ENCODE measurements at places on chromosomes 5 and 9.

GRCh38 chr5:10439692-10440091, 2.0 kb upstream of the ROPN1L start:
- no peak for DNase-seq

- DNase-seq, result no peak
Measured at GRCh38 chr9:115328228-115328627, 210.3 kb upstream of the TNC start.

GRCh38 chr9:122127396-122127798, 32.2 kb downstream of the NDUFA8 start:
- DNase-seq, result no peak

DNA sequence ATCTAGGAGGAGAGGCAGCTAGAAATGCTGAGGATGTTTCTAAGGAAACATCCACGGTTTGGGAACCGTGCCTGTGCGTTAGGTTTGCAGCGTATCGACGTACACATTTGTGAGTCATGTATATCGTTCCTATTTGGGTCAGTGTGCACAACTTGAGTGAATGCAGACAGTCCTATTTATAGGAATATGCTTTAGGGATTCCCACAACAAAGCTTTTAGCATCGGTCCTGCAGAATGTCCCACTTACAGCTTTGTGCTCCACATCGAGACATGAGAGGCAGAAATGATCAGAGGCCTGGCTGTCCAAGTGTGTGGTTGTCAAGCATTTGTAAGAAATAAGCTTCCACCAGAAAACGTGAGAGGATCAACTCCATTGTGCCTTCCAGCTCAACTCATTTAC, 1282.7 kb upstream of the WWC1 start:
- DNase-seq, result no peak

GRCh38 chr5:76690704-76691466, 25.0 kb upstream of the F2R start:
- DNase-seq, result no peak

- no peak for DNase-seq
Measured at GRCh38 chr9:27590651-27591050, 17.4 kb upstream of the C9orf72 start.

DNA sequence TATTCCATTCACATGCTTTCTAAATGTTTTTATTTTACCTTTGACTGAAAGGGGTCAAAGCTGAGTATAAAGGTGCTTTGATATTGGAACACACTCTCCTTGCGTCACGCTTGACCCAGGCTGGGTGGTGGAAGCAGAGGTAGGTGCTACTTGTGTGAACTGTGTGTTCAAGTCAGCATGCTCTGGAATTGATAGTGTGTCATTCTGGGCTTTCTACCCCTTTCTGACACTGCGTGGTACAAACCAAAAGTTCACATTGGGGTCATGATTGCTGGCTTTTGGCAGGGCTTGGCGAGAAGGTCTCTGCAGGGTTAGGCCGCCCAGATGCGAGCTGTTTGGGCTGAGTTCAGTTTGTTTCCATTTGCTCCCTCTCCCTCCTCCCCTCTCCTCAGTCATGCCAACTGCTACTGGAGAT, 131.8 kb downstream of the ADAMTSL1 start:
- no peak for DNase-seq

DNA sequence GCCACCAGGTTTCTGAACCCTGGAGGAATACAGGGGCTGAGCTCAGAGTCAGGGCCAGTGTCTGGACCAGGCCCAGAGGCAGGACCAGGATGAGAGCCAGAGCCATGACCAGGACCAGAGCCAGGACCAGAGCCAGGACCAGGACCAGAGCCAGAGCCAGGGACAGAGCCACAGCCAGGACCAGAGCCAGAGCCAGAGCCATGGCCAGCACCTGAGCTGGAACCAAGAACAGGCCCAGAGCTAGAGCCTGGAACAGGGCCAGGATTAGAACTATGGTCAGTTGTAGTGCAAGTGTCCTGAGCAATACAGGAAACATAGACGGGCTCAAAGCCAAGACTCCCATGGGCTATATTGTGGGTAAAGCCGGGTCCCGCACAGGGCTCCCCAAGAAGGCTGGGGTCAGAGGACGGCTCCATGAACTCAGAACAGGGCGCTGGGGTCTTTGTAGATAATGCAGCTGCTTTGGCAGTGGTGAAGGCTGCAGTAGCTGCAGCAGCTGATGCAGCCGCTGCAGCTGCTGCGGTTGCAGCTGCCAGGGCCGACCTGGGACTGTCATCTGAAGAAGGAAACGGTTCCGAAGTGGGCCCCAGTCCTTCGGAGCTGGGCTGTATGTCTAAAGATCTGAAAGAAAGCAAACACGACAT, 559 bp downstream of the SPAG8 start:
- DNase-seq, result no peak

- no peak for DNase-seq
Measured at GRCh38 chr5:153900703-153901395, 137.9 kb downstream of the FAM114A2 start.

DNA sequence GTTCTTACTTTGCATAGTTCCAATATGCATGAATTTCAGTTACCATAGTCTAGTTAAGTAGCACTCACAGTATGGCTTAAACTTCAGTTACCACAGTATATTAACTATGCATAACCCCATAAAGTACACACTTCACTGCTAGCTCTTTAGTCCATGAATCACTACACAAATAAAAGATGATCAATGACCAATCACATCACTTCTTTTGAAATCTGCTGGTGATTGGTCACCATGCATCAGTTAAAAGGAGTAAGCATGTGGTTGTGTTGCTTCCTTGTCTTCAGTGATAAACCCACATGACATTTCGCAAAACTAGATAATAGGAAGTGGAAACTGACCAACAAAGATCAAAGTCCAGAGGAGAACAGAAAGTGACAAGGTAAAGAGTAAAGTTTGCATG, 79.0 kb downstream of the TAF11L14 start:
- no peak for DNase-seq

DNA sequence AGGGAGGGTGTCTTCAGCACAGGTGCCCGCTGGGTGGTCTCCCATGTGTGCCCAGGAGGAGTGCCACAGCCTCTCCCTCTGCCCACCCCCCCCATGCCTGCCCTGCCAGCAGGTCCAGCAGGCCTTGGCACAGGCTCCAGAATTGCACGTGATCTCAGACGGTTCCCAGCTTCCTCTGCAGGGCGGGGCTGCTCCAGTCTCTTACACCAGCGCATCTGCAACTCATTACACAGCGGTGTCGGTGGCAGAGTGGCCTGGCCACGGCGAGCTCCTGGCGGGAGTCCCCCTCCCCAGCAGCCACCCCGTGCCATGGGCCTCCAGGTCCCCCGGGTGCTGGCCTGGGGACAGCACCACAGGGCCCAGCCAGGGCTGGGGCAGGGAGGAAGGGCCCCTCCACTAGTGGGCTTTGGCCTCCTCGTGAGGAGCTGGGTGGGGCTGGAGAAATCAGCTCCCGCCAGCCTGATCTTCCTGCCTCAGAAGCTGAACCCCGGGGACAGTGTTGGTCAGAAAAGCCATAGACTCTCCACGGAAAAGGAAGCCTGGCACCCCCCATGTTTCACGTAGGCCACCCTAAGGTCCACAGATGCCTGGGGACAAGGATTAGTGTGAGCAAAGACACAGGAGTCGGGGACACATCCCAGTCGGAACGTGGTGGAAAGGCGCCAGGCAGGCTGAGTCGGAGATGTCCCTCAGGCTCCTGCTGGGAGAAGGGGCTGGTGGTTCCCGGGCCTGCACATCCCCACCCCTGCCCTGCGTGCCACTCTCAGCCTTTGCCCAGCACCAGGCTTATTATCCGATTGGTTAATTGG, 40.2 kb downstream of the RXRA start:
- no peak for DNase-seq

- DNase-seq, result no peak
Measured at GRCh38 chr9:108672475-108673190, 183.2 kb downstream of the ACTL7B start.

DNA sequence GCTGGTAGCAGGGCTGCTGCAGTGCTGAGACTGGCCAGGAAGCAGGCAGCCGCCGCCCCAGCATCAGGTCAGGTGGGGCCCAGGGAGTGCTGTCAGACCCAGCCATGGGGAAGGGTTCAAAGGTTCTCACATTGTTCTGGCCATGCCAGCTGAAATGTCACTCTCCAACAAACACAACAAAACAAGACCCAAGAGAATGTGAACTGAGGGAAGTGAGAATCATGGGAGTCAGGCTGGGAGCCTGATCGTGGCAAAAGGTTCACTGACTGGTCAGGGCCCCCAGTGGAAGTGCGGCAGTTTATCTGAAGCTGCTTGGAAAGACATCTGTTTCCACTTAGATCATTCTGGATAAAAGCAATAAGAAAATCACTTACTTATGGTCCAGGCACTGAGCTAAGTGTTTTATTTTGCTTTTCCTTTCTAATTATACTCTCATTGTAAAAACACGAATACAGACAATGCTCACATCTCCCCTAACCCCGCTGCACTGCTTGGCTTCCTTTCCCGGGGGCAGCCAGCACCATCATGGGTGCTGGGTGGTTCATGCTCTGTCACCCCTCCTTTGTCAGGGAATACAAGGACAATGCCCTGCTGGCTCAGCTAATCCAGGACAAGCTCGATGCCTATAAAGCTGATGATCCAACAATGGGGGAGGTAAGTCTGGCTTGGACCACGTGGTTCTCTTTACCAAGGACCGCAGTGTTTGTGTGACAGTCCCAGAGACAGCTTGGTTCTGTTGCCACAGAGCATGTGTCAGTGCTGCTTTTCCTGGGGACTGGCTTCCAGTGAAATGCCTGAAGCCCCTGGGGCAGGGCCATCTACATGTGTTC, 41.9 kb upstream of the CFAP157 start:
- DNase-seq, result no peak

- no peak for DNase-seq
Measured at GRCh38 chr5:145968970-145969713, 32.8 kb downstream of the SH3RF2 start.

- no peak for DNase-seq
Measured at GRCh38 chr5:82163452-82164175, 114.5 kb downstream of the RPS23 start.

DNA sequence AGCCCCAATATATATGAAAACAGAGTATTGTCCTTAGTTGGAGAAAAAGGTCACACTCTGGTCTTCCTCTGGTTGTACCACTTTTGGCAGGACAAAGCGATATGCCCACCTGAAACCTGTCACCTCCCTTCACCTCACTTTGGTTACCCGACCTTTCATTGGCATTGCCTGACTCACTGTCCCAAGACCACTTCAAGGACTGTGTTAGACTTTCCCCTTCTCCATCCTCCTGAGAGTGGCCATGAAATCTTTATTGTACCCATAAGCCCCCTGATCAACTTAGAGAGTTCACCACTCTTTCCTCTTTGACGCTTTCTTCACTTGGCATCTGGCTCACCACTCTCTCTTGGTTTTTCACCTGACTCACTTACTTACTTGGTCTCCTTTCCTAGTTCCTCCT, 32.4 kb upstream of the AP3B1 start:
- DNase-seq, result no peak

DNA sequence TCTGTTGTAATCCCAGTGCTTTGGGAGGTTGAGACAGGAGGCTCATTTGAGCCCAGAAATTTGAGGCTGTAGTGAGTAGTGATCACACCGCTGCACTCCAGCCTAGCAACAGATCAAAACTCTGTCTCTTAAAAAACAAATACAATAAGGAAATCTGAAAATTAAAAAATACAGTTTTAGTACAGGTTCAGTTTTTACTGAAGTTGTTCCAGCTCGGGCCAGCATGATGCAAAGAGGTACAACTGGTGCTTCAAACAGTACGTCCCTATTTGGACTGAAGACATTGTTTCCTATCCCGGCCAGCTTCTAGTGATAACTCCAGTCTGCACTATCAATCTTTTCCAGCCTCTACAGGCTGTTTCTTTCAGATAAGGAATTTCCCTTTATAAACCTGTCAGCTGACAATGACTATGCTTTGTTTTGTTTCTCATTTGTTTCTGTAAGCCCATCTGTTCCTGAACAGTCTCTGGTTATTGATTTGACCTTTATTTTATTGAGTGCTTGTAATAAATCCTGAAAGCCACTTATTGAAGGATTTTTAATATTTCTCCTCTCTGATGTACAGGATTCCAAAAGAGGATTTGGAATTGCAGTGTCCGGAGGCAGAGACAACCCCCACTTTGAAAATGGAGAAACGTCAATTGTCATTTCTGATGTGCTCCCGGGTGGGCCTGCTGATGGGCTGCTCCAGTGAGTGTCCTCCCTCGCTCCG, 41.9 kb downstream of the TJP2 start:
- no peak for DNase-seq

DNA sequence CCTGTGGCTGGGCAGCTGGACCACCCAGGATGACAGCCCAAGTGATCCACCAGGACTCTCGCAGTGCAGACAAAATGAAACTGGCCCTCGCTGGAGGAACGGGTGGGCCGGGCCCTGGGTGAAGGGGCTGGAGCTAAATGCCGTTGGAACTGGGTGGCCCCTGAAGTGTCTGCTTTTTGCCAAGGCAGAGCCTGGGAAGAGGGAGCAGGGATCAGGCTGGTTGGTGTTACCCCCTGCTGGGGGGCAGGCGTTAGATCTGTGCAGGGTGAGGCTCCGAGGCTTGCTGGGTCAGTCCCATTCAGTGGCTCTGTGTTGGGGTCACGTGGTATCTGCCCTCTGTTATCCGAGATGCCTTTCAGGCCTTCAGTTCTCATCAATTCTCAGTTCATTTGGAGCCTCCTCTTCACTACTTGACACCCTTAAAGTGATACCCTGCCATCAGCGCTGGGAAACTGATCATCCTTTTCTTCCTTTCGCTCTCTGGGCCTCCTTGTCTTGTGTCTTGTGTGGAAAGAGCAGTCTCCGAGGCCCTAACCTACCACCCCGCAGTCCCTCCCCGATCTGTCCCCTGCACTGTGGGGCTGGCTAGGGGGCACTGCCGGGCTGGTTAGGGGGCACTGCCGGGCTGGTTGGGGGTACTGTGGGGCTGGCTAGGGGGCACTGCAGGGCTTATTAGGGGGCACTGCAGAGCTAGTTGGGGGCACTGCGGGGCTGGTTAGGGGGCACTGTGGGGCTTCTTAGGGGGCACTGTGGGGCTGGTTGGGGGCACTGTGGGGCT, 37.3 kb downstream of the COL5A1 start:
- no peak for DNase-seq

GRCh38 chr5:13027874-13028273, 916.6 kb downstream of the DNAH5 start:
- no peak for DNase-seq

DNA sequence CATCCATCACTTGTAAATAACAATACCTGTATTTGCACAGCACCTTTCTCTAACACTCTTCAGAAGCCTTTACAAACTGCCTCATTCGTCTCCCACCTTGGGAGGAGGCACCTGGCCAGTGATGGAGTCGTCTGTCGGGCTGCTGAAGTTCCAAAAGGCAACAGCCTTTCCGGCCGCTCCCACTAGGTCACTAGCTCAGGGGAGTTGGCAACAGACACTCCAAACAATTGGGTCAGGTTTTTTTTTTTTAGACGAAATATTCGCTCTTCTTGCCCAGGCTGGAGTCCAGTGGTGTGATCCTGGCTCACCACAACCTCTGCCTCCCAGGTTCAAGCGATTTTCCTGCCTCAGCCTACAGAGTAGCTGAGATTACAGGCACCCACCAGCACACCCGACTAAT, 4.0 kb downstream of the DAP start:
- DNase-seq, result no peak

DNA sequence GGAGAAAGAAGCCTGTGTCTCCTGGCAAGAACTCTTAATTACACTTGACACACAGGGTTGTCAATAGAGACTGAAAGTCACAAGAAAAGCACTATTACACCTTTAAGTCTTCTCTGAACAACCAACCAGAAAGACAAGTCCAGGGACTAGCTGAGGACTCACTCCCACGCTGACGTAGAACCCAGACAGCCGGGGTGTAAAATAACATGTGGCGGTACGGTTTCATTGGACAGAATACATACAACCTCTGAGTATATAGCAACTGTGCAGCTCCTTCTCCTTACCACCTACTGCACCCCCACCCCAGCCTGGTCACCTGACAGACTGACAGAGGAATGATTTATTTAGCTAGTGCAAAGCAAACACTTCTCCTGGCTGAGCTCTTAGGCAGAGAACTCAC, 103.4 kb upstream of the RASEF start:
- no peak for DNase-seq

- DNase-seq, result peak; percentile 84
Measured at GRCh38 chr5:100900796-100901781, 2.0 kb downstream of the ST8SIA4 start.
